Hair follicular keratinocyte (primary cell): ENCODE measurements at places on chromosomes 1 and 21. TPM values are rescaled to one million over a fixed set of nuclear protein-coding genes. Genes with fewer than 3 reads are reported as not detected.

FCER1A gene
- total RNA-seq: not detected in 2 replicates

B3GALT2 gene
- total RNA-seq: not detected in 2 replicates

TP73 gene
- total RNA-seq: 0.55 and 2.1 TPM in 2 replicates

S100A4 gene
- total RNA-seq: 5.7 and 25.3 TPM in 2 replicates

OR14K1 gene
- not detected in 2 replicates for total RNA-seq

VSIG8 gene
- total RNA-seq: not detected in 2 replicates

TMEM200B gene
- total RNA-seq: 5.9 and 6.6 TPM in 2 replicates

FCRL6 gene
- not detected in 2 replicates for total RNA-seq

PIK3R3 gene
- total RNA-seq: 1.0 and 3.3 TPM in 2 replicates

OR2T29 gene
- total RNA-seq: not detected in 2 replicates

SPRR2F gene
- not detected in 2 replicates for total RNA-seq

OR6K3 gene
- not detected in 2 replicates for total RNA-seq

RBP7 gene
- total RNA-seq: 1.4 and 4.1 TPM in 2 replicates

TNNT2 gene
- not detected in 2 replicates for total RNA-seq

ZBTB37 gene
- 1.0 and 1.5 TPM in 2 replicates for total RNA-seq

ATP5PO gene
- total RNA-seq: 213 and 266 TPM in 2 replicates

RAB42 gene
- total RNA-seq: 0.87 and 1.5 TPM in 2 replicates

PAQR6 gene
- 0.30 and 2.4 TPM in 2 replicates for total RNA-seq

TCHHL1 gene
- total RNA-seq: 0.08 TPM in 1 of 2 replicates, not detected in the other

FLG2 gene
- total RNA-seq: not detected in 2 replicates

SRSF10 gene
- total RNA-seq: 48.4 and 49.0 TPM in 2 replicates

S100A2 gene
- total RNA-seq: 7,785 and 8,615 TPM in 2 replicates

LCE1A gene
- total RNA-seq: 2.9 TPM in 1 of 2 replicates, not detected in the other

RORC gene
- total RNA-seq: 0.16 TPM in 1 of 2 replicates, not detected in the other

S100A14 gene
- 1,521 and 2,019 TPM in 2 replicates for total RNA-seq

ELF3 gene
- total RNA-seq: 0.62 TPM in 1 of 2 replicates, not detected in the other

RGSL1 gene
- total RNA-seq: not detected in 2 replicates

ANGPTL1 gene
- not detected in 2 replicates for total RNA-seq

ST6GALNAC5 gene
- total RNA-seq: 3.3 and 6.4 TPM in 2 replicates

AK2 gene
- 213 and 323 TPM in 2 replicates for total RNA-seq

TXNIP gene
- 22.7 and 104 TPM in 2 replicates for total RNA-seq

C8A gene
- total RNA-seq: not detected in 2 replicates

ATP1A4 gene
- not detected in 2 replicates for total RNA-seq

TFF3 gene
- not detected in 2 replicates for total RNA-seq

FAM72D gene
- total RNA-seq: 3.1 and 5.3 TPM in 2 replicates
